ENCODE measurements at places on chromosomes 12 and 14.

DNA sequence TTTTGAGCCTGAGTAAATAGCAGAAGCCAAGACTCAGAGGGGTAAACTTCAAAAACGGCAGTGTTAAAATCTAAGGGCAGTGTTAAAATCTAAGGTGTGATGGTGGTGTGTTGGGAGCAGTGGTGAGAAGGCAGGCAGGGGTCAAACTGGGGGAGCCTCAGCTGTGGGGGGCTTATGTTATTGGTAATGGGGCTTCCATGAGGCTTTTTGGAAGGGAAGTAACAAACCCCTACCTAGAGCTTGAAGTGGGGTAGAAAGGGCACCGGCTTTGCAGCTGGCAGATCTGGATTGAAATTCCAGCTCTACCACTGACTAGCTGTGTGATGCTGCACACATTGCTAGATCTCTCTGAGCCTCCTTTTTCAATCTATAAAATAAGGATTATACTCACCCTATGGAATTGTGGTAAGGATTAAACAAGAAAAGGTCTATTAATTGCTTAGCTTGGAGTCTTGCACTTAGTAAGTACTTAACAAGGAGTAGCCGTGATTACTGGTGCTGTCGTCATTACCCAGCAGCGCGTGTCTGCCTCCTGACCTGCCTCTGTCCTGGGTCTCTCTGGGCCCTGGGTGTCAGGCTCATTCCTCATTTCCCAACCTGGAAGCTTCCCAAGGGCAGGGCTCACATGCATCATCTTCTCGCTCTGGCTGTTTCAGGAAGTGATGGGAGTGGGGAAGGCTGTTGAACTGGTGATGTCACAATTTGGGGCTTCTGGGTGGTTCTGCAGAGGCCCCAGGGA lies 18.5 kb upstream of the KRT80 start:
- no peak for DNase-seq

GRCh38 chr12:91065396-91065795 lies 7.6 kb upstream of the KERA start:
- DNase-seq, result no peak

- DNase-seq, result no peak
Measured at GRCh38 chr14:100096656-100097055, 31.4 kb downstream of the EVL start.

- DNase-seq, result no peak
Measured at GRCh38 chr12:16158050-16158449, 119.4 kb downstream of the SLC15A5 start.

- peak; percentile 13 for DNase-seq
Measured at GRCh38 chr12:124993626-124994436, at the start of gene BRI3BP. Gene BRI3BP, plus strand, starts transcription at chr12:124993645. Its CDS starts 146 bp downstream, at chr12:124993791.

- DNase-seq, result no peak
Measured at GRCh38 chr12:27521066-27521465, 2.9 kb upstream of the PPFIBP1 start.

- DNase-seq, result peak; percentile 25
Measured at GRCh38 chr12:64713376-64713775, 45.8 kb downstream of the GNS start.

DNA sequence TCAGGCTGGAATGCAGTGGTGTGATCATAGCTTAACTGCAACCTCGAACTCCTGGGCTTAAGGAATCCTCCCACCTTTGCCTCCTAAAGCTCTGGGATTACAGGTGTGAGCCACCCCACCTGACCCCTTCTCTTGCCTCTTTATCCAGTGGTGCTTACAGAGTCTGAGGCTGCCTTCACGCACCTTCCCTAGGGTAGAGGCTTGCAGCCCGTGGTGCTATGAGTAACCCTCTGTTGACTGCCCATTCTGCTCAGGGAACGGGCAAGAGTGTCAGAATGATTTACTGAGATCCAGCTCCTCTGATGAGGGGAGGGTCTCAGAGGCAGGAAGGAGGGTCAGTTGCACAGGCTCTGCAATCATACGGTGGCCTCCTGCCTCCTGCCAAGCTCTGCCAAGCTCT lies 125.1 kb upstream of the TBX3 start:
- DNase-seq, result no peak

All from GF-D8 (cell line).